NCI-H748 treated with DMSO at 0.1 percent for 48 hours (cell line): ENCODE measurements at places on chromosomes 4 and X.
A peak's percentile ranks its signal among the peaks of the same experiment; 100 is the strongest.

GRCh38 chr4:173958445-173958844, 325.0 kb downstream of the FBXO8 start:
- no peak for DNase-seq

DNA sequence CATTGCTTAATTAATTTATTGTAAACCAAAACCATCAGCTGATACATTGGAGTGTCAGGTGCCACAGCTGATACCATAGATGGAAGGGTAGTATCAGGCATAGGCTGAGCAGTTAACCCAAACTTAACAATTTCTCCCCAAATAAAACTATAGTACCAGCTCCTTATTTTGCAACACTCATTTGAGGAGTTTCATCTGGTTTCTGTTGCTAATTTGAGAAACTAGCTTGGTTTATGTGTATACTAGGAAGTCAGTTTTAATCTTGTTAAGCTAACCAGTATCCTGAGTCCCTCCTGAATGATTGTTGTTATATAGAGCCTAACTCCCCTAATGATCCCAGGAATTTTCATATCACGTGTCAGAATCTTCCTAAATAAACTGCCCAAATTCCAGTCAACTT, 12.7 kb downstream of the DCAF16 start:
- no peak for DNase-seq

DNA sequence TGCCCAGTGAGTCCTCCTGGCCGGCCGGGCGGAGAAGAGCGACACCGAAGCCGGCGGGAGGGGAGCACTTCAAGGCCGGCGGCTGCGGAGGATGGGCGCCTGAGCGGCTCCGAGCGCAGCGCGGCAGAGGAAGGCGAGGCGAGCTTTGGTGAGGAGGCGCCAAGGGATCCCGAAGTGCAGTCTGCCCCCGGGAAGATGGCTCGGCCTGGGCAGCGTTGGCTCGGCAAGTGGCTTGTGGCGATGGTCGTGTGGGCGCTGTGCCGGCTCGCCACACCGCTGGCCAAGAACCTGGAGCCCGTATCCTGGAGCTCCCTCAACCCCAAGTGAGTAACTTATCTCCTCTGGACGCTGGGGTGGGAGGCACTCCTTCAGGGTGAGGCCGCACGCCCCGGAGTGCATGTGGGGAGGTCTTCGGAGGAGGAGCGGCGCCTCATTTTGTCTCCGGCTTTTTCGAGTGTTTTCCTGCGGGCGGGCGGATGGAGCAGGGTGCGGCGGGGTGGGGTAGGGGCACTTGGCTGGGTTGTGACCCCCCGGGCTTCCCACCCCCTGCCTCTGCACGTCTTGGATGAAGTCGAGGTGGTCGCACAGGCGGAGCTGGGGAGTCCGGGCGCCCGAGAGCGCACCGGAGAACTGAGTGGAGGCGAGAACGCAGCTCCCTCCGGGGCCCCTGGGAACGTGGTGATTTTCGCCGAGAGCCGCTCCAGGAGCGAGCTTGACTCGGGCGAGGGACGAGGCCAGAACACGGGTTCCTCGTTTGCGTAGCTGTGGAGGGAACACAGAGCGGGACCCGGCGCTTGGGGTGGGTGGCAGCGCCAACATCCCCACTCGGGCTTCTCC, 979 bp downstream of the EFNB1 start:
- DNase-seq = no peak

- peak; percentile 66 for DNase-seq
These were observed 83.5 kb upstream of the LIMCH1 start for GRCh38 chr4:41454423-41454822.

DNA sequence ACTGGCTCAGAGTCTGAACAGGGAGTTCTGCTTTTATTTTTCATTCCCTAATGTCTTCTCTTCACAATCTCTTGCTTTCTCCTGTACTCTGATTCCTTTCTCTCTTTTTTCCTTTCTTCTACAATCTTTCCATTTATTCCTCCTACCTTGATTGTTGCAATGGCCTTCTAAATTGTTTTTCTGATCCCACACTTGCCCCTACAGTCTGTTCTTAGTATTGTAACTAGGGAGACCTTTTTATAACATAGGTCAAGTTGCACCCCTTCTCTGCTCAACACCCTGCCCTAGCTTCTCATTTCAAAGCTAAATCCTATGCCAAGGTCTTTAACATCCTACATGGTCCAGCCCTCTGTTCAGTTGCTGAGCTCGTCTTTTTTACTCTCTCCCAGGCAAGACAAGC, 277.9 kb downstream of the GBA3 start:
- DNase-seq = no peak

DNA sequence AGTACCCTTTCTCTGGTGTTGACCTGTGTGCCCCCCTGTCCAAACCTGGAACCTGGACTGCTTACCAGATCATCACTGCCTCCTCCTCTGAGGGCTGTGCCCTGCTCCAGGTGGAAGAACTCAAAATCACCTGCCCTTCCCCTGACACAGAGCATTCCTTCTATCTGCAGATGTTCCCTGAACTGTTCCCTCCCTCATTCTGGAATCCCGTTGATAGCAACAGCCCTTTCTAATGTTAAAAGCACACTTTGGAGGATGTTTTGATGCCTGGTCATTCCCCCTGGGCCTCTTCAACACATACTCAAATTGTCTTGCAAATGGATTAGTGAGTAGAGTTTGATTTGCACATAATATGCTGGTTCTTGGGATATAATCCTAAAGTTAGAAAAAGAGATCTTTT, 225.8 kb downstream of the FGF13 start:
- no peak for DNase-seq

GRCh38 chrX:132004728-132005127, 18.4 kb upstream of the STK26 start:
- DNase-seq = no peak

DNA sequence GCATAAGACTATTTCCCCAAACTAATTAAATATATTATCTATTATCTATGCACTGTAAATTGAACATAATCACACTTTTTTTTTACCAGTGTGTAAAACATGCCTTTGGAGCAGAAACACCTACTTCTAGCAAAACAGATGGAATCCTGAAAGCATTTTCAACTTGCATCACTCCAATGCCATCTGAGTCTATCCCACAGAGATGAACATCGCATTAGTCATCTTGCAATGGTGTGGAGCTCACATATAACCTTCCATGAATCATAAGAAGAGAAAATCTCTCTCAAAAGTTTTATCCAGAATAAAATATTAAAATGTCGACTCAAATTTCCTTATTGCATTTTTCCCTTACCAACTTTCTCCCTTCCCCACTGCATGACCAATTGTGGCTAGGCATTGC, 406.7 kb upstream of the ACTRT1 start:
- DNase-seq = no peak

GRCh38 chr4:123934096-123934495, 537.5 kb downstream of the SPRY1 start:
- no peak for DNase-seq

- DNase-seq = no peak
These were observed 263.8 kb upstream of the PABPC4L start for GRCh38 chr4:134465417-134465816.

DNA sequence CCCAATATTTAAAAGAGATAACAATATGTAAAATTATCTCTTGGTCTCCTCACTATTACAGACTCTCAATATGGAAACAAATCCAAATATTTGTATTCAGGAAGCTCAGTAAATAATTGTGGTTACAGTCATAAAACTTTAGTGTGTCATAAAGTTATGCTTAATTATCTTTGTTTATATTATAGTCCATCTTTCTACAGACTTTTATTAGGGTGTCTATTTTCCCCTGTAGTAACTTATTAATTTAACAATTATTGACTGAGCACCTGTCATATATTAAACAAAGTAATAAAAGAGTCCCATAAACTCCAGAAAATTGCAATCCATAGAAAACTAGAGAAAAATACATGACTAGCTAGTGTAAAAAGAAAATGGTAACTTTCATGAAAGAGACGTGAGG, 61.6 kb upstream of the GPM6A start:
- no peak for DNase-seq

GRCh38 chr4:139919521-139919920, 234.5 kb downstream of the MAML3 start:
- DNase-seq = no peak

DNA sequence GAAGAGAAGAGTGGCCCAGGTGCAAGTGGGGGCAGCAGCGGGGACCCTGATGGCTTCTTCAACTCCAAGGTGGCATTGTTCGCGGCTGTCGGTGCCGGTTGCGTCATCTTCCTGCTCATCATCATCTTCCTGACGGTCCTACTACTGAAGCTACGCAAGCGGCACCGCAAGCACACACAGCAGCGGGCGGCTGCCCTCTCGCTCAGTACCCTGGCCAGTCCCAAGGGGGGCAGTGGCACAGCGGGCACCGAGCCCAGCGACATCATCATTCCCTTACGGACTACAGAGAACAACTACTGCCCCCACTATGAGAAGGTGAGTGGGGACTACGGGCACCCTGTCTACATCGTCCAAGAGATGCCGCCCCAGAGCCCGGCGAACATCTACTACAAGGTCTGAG, 11.4 kb downstream of the EFNB1 start:
- no peak for DNase-seq

DNA sequence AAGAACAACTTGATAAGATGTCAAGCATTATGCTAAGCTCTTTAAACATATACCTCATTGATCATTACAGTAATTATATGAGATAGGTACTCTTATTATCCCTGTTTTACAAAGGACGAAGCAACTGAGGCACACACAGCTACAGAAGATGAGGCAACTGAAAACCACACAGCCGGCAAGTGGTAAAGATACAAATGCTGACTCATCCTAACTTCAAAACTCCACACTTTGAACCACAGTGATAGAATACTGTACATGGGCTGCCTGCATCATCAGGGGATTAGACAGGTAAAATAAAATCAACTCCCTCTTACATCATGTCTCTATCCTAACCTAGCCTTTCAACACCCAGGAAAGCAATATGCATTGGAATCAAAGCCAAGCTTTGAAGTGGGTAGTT, 47.8 kb downstream of the LHFPL1 start:
- no peak for DNase-seq

DNA sequence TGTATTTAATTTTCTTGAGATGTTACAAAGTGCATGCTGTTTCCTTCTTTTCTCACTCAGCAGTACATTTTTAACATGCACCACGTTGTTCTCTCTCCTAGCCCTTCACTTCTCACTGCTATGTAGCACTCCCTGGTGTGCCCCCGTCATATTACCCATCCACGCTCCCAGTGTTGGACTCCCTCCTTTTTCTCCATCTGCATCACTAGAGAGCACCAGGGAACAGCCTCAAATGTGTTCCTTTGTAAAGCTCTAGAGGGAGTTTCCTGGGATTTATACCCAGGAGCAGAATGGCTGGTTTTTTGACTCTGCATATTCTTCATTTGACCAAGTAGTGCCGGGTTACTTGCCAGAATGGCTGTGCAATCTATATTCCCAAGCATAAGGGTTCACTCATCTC, 240.3 kb upstream of the ANXA3 start:
- DNase-seq = no peak

- DNase-seq = peak; percentile 76
These were observed 91.7 kb upstream of the CXorf66 start for GRCh38 chrX:140057001-140057411.

DNA sequence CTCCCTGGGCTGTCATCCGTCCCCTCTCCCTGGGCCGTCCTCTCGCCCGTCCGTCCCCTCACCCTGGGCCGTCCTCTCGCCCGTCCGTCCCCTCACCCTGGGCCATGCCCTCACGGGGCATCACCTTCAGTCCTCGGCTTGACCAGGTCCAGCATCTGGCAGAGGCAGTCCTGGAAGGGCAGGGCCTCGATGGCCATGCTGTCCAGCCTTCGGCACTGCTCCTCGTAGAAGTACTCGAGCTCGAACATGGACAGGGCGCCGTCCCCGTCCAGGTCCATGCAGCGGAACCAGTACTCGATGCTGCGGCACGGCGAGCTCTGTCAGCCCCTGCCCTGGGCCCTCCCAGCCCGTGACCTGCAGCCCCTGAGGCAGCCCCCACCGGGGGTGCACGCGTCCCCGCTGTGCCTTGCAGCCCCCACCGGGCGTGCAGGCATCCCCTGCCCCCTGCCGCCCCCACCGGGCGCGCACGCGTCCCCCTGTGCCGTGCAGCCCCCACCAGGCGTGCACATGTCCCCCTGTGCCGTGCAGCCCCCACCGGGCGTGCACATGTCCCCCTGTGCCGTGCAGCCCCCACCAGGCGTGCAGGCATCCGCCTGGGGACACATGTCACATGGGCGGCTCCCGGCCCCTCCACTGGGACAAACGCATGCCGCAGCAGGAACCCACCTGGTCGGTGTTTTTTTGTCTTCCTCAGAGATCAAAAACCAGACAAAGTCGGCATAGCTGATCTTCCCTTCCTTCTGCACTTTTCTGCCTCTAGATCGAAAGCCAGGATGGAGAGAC, 22.2 kb upstream of the GTPBP6 start:
- DNase-seq = no peak

GRCh38 chrX:109857584-109858228, 124.6 kb upstream of the ACSL4 start:
- DNase-seq = no peak

DNA sequence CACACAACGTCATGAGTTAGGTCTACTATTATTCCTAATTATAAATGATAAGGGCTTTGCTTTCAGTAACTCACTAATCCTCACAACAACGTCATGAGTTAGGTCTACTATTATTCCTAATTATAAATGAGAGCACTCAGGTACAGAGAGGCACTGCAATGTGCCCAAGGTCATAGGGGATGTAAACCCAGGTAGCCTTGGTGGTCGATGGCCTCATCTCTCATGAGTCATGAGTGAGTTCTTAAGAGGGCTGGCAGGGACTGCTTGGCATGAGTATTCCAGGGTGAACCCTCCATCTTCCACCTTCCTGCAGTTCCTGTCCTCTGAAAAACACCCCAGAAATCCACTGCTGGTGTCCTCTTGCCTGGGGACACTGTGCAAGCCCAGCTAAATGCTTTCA, 317.1 kb downstream of the STK32B start:
- DNase-seq = no peak

DNA sequence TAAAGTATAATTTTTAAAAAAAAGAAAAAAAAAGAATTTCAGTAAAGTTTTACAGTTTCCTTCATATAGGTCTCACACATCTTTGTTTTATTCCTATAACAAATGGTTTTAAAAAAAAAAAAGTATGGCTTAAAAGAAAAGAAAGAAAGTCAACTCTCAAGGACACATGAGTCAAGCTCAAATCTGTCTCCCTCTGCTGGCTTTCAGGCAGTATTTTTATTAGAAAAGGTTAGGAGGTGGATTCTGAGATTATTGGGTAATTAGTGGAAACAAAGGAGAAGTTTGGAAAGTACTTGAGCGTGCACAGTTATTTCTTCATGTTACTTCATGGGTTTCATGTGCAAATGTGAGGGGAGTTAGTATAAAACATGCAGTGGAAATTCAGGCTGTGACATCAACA, 36.6 kb upstream of the BTC start:
- DNase-seq = no peak

DNA sequence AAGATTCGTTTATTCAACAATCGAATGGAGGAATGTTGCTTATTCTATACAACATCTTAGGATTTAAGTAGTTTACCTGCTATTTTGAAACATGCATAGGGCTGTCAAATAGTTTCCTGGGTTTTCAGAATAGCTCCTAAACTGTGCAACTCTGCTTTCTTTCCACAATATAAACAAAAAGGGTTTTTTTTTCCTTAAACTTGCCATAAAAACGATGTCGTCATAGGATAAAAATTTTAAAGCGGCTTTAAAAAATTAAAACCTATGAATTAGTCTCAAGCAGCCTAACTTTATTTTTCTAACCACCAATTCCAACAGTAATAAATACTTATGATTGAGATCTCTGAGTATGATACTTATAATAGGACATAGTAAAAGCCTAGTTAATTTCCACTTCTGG, 21.6 kb upstream of the STIM2 start:
- DNase-seq = no peak
